Activated T-cell treated with anti-CD3 and anti-CD28 coated beads, Interleukin-2, amount 50 U/mL, for 72 hours (primary cell): ENCODE measurements at places on chromosomes 16 and 17.
A peak's percentile ranks its signal among the peaks of the same experiment; 100 is the strongest.

GRCh38 chr17:55238179-55238930, 26.4 kb upstream of the HLF start:
- DNase-seq = peak; percentile 84

- DNase-seq = no peak
These were observed 5.8 kb downstream of the SEZ6L2 start for GRCh38 chr16:29893553-29893952.

- DNase-seq = no peak
These were observed 119.2 kb downstream of the PITPNC1 start for GRCh38 chr17:67496286-67496685.

GRCh38 chr16:59959311-59959710, 1225.2 kb upstream of the GOT2 start:
- DNase-seq = no peak

- DNase-seq = no peak
These were observed 28.6 kb upstream of the TVP23A start for GRCh38 chr16:10847176-10847575.

DNA sequence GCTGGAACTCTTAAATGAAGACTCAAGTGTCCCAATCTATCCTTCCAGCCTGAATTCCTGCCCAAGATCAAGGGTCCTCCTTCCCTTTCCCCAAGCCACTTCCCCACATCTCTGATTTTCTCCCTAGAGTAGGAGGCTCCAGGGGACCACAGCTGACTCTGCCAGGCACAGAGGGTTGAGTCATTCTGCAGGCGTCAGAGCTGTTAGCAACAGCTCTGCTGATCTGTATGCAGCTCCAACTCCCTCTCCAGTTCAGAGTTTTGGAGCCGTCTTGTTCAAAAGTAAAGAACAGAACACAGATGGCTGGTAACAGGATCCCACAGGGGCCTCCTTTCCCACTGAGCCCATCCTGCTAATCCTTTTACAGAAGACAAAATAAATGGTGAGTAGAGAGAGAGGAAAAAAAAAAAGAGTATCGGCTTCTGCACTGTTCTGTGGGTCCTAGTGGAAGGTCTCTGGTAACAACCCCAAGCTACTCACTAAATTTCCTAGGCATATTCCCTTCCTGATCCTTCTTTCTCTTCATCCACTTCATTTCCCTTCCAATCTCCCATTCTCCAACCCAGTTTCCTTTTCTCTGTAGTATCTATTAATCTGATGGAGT, 13.4 kb upstream of the TAOK1 start:
- no peak for DNase-seq

GRCh38 chr16:57483725-57484514, 2.4 kb downstream of the DOK4 start:
- no peak for DNase-seq

- DNase-seq = no peak
These were observed 61.7 kb downstream of the YPEL2 start for GRCh38 chr17:59392973-59393679.

DNA sequence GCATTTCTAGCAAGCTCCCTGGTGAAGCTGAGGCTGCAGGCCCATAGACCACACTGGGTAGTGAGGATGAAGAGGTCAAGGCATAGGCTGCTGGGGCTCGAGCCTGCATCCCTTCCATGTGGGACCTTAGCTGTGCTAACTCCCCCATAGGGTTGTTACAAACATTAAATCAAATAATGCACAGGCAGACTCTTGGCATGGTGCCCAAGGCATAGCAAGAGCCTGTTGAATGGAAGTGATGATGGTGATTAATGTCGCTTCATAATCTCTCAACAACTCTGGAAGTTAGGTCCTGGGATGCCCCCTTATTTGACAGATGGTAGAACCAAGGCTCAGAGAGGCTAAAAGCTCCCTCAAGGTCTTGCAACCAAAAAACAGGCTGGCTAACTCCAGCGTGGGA, 283.9 kb upstream of the EEF2KMT start:
- DNase-seq = no peak

- DNase-seq = peak; percentile 86
These were observed 7.3 kb upstream of the CBX8 start for GRCh38 chr17:79803997-79804855.

DNA sequence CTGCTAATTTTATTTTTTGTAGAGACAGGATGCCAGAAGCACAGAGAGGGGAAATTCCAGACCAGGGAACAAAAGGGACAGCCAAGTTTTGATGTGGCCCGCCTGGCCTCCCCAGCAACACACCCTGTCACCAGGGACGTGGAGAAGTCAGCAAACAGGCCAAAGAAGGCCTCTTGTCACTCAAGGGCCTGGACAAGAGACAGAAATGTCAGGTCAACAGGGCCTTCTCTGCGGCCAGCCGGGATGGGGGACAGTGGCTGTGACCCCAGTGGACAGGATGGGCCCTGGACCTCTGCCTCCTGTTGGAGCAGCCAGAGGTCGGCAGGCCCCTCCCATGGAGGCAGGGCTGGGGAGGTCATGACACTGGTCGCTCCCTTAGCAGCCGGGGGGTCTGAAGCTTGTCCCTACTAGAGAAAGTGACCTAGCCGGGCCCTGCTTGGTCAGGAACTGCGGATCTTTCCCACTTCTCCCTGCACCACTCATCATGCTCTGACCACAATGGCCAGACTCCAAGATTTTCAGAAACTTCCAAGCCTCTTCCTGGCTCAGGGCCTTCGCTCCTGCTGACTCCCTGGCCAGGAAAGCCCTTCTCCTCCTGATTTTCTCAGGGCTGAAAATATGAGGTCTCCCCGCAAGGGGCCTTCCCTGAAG, 9.2 kb upstream of the TVP23A start:
- DNase-seq = no peak

DNA sequence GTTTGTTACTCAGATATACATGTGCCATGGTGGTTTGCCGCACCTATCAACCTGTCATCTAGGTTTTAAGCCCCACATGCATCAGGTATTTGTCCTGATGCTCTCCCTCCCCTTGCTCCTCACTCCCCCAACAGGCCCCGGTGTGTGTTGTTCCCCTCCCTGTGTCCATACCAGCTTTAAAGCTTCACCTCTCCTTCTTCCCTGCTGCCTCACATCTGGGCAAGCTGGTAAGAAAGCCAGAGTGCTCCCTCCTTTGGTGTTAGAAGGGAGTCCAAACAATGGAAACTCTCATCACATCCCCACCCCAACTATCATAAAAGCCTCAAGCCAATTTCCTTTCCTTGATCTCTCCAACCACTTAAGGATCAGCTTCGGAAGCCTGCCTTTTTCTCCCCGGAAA, 1115.6 kb upstream of the GOT2 start:
- no peak for DNase-seq

- no peak for DNase-seq
These were observed 113.2 kb upstream of the IRX5 start for GRCh38 chr16:54817432-54817831.

DNA sequence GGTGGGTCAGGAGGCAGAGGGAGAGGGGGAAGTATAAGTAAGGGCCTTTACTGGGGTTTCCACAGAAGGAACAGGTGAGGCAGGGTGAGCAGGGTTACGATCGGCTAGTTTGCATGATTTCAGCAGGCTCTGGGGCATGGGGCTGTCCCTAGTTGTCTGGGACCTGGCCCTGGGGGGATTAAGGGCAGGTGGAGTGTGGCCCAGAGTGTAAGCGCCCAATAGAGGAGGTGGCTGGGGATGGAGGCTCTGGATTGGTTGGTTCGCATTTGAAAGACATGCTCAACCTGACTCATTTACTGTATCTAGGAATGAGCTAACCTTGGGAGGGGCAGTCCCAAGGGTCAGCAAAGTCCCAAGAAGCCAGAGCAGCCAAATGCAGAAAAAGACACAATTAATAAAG, 230.3 kb downstream of the MAP2K4 start:
- DNase-seq = no peak

GRCh38 chr16:23052908-23053580, 96.2 kb downstream of the USP31 start:
- no peak for DNase-seq

DNA sequence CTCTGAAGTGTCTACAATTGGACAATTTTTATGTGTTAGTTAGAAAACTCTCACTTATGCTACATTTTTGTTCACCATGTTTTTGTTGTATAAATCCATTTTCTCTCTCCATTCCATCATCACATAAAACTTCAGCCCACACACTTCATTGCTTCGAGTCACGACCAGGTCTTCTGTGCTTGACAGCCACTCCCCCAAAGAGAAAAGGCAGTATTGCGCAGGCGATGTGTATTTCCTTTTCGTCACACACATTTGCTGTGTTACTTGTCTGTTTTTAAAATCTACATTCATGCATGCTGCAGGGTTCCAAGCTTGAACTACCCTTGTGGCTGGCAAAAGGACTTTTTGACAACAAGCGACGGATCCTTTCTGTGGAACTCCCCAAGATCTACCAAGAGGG, 10.5 kb downstream of the GINS3 start:
- no peak for DNase-seq

DNA sequence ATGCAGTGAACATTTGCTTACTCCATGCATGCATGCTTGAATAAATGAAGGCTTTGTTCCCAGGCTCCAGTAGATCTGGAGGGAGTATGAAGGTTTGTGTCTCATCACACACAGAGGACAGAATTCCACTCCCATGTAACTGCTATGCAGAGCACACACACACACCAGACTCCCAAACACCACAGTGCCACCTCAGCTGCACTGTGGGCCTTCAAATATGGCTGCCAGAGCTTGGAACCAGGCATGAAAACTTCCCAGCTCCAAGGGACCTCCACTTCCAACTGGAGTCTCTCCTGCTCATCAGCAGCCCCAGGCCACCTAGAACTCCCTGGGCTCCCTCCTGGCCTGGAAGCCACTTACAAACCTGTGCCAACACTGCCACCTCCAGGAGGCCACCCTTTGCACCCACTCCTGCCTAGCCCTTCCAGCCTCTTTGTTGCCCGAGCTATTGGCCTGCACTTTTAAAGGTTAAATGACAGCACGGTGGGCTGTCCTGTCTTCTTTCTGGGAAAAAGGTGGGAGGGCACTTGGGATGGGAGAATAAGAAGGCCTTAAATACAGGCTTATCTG, 151.2 kb downstream of the ZNF423 start:
- DNase-seq = no peak

DNA sequence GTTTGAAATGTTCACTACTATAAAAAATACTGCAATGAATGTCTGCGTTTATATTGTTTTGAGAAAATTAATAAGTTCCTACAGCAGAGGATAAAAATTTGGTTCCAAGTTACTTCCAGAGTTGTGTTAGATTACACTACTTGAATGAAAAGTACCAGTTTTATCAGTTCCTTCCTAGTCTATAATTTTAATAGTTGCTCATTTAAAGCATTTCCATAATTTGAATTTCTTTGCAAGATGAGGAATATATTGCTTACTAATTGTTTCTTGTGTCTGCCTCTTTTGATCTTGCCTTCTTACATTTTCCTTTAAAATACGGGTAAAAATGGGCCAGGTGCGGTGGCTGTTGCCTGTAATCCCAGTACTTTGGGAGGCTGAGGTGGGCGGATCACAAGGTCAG, 4.0 kb downstream of the EMC6 start:
- no peak for DNase-seq

- DNase-seq = no peak
These were observed 115.5 kb upstream of the COX10 start for GRCh38 chr17:13953841-13954240.

DNA sequence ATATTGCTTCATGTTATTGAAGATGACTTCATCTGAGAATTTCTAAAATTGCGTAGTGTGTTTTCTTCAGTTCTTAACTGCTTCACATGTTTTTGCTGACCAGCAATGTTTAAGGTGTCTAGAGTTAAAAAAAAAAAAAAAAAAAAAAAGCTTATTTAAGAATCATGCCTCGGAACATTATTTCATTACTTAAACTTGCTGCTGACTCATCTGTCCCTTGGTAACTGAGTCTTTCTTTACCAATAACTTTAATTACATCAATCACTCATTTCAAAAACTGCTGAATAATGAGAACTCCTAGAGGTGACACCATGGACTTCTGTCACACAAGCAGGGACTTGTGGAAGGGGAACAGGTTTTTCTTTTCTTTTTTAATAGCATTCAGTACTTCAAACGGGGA, 16.2 kb downstream of the IRX5 start:
- no peak for DNase-seq

GRCh38 chr17:14157822-14158221, 78.8 kb downstream of the CDRT15 start:
- DNase-seq = no peak

DNA sequence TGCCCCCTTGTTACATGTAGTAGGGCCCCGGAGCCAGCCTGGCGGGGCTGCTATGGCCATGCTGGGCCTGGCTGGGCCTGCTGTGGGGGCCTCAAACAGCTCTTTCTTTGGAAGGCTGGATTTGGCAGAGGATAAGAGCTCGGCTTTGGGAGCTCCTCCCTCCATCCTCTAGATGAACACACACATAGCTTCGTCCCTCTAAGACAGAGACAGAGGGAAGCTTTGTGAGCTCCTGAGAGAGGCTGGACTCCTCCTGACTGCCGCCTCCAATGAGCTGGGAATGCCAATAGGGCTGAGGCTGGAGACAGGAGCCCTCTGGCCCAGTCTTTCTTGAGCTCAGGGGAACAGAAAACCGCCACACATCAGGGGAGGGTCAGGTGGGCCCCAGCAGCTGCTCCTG, 37.3 kb upstream of the CDC42EP4 start:
- DNase-seq = no peak

- DNase-seq = no peak
These were observed 1.1 kb downstream of the SEZ6L2 start for GRCh38 chr16:29898135-29898803.

DNA sequence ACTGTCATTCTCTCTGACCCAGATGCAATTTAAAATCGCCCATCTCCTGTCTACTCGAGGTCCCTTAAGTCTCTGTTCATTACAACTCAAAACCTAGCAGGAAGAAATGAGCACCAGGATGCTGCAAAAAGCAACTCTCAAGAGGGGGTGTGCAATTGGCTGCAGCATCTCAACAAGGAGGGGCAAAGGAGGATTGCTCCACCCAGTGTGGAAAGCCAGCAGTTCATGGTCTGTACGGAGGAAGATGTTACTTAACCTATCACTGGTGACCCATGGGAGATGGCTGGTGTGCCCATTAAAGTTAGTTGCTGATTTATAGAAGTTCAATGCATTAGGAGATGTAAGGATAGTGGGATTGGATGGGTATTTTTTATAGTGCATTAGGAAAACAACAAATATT, 147.4 kb downstream of the CDK5R1 start:
- DNase-seq = no peak

DNA sequence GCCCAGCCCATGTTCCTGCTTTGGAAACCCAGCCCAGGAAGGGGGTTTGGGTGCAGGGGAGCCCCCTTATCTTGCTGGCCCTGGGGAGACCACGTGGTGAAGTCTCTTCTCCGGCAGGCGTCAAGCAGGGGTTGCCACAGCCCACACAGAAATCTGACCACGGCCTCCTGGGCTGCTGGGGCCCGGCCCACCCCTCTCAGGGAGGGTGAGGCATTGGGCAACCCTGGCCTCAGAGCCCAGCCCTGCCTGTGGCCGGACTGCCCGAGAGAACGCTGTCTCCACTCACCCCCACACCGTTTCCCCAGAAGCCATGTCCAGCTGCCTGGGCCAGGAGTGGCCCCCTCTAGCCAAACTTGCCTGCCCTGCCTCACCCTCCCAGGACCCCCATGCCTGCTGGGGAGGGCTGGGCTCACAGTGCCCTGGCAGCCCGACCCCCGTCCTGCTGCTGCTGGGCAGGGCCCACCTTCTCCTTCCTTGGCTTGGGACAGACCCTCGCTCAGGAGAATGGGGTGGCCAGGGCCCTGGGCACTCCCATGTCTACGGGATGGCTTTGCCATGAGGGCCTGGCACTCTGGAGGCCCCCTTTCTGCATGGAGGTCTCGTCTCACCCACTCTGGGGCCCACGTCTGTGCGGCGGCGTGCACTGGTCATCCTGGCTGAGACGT, 6.7 kb downstream of the RPUSD1 start:
- no peak for DNase-seq

- DNase-seq = no peak
These were observed 91.4 kb downstream of the WDR59 start for GRCh38 chr16:74893541-74893940.

- no peak for DNase-seq
These were observed 67.5 kb downstream of the AMFR start for GRCh38 chr16:56357765-56358322.
